H7 (cell line): ENCODE measurements at places on chromosomes 1 and 21.
A peak's percentile ranks its signal among the peaks of the same experiment; 100 is the strongest.

GRCh38 chr1:25773441-25774125, 26.4 kb upstream of the SELENON start:
- DNase-seq, result peak; percentile 19

- no peak for DNase-seq
These were observed 77.7 kb downstream of the RAVER2 start for GRCh38 chr1:64822621-64823020.

DNA sequence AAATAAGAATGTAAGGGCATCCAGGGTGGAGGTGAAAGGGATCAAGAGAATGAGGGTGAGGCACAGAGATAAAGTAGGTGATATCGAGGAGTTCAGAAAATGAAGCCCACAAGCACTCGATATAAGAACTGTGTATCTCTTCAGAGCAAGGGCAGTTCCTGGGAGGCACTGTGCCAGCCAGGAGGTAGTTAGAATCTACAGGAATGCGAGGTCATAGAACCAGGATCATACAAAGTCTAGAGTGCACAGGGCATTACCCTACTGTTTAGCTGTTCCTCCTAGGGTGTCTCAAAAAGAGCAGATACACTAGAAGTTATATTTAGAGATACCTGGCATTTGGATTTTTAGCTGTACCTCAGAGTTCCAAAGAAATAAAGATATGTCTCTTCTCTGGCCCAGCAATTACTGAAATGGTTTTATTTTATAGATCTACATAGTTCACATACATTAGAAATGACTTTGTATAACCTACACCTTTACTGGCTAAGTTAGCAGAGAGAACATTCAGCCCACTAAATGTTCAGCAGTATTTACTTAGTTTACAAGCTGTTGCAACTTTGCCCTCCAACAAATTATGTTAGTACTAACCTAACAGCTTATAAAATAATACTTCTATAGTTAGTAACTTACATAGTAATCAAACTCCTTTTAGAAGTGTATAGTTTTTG, 1.6 kb downstream of the OVAAL start:
- DNase-seq, result no peak

GRCh38 chr1:180793451-180793850, 119.2 kb upstream of the KIAA1614 start:
- no peak for DNase-seq

- no peak for DNase-seq
These were observed 17.3 kb downstream of the LTN1 start for GRCh38 chr21:28975397-28975796.

GRCh38 chr1:7003676-7004075, 218.4 kb downstream of the CAMTA1 start:
- DNase-seq, result no peak

DNA sequence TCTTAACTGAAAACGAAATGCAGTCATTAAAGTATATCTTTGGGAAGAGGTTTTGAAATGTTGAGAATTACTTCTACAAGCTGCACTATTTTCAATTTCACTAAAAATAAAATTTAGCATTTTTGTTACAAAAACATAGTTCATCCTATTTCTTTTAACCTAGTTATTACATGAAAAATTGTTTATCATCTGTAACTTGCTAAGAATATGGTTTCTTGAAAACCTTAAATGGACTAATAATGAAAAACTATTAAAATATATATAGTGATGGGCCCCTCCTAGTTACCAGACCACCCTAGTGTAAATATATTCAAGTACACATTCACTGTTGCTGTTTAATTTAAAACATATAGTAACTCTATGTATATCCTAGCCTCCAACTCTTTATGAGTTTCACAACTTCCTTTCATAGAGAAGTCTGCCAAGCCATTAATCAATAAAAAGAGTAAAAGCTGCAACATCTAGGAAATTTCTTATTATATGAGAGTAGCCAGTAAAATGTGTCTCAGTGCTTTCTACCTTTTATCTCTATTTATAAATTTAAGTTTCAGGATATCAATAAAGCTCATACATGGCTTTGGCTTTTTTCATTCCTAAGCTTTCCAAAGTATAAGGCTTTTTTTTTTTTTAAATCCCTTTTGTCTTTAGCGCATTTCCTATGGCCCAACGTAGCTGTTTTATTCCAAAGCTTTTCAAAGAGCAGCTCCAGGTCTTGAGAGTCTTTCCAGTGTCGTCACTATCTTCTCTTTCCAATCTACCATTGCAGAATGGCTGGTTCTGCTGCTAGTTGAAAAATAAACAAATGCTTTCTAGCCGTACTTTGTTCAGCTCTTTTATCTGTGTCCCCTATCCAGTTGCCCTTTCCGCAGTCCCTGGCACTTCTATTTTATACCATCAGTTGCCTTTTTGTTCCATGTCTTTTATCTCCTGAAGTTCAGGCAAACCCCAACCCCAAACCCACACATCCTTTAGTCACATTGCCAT, 6.5 kb downstream of the IRF2BP2 start:
- DNase-seq, result no peak

GRCh38 chr1:30374400-30375070, 348.9 kb downstream of the MATN1 start:
- no peak for DNase-seq

GRCh38 chr21:38929142-38929541, 123.4 kb downstream of the ETS2 start:
- DNase-seq, result no peak

- DNase-seq, result no peak
These were observed 971.0 kb downstream of the AMY1C start for GRCh38 chr1:104720741-104721140.
